ENCODE measurements at places on chromosomes 1 and 21.

GRCh38 chr1:40926441-40926840 is 53.1 kb upstream of the CTPS1 start:
- no peak for DNase-seq

DNA sequence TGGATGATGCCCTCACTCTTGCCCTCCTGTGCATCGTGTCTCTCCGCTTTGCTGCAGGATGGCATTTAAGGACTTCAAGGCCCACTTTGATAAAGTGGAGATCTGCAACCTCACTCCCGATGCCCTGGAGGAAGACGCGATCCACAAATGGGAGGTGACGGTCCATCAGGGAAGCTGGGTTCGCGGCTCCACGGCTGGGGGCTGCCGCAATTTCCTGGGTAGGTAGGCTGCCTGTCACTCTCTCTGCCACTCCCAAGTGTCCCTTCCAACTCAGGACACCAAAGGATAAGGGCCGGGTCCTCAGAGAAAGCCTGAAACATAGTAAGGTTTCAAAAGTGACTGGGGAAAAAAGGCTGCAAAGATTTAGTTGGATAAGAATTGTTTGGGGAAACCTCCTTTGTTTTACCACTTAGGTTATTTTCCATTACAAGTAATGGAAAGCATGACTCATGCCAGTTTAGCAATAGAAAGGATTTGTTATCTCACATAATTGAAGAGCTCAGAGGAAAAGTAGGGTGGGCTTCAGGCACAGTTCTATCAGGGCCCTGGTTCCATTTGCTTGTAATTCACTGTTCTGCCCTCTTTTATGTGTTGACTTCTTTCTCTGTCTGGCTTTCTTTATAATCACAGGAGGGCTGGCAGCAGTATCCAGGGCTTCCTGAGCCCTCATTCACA is 31.9 kb downstream of the CAPN9 start:
- DNase-seq = peak; percentile 25

GRCh38 chr1:6028042-6028850 is 17.4 kb upstream of the KCNAB2 start:
- DNase-seq = no peak

DNA sequence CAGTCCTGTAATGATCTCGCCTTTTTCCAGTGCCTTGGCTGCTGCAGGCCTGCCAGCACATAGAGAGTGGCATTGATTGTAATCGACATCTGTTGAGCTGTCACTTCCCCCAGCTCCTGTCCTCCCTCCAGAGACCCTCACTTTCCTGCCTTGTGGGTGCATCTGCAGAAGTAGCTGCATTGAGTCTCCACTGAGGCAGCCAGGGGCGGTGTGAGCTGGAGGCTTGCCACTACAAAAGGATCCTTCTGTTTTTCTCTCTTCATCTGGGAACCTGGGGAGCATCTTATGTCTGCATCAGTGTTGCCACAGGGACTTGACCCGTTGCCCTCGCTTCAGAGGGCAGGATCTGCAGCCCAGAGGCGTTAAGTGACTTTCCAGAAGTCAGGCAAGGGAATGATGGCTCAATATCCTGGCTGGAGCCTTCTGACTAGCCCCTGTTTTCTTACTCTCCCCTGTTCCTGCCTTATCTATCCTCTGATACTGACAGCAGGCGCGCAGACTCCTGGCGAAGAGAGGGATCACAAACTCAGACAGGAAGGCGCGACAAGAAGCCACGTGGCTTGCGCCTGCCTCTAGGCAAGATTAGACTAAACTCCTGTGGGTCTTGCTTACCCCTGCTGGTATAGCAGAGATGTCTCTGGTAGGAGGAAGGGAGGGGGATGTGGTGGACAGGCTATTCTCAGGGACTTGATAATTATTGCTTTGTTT is 13.3 kb upstream of the FMOD start:
- DNase-seq = no peak

DNA sequence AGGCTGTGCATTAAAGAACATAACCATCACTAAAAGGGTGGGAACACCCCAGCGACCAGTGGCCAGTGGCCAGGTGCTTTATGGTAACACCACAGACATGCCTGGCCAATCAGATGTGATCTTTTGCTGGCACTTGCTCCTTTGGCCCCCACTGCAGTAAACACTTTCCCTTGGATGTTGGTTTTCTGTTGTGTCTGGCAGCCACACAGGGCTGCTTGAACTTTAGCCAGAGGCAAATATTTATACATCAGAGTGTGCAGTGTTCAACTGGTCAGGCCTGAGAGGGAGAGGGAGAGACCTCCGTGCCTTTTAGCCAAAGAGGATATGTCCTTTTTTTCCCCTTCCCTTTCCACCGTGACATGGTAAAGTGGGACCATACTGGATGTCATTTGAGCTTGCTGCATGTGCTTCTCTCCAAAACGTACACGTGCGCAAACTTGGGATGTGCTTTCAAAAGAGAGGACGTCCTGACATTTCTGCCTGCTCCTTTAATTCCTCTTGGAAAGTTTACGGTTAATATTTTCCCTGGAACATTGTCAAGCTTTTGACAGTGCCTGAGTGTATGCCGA is 101.2 kb downstream of the NFIA start:
- DNase-seq = peak; percentile 64

DNA sequence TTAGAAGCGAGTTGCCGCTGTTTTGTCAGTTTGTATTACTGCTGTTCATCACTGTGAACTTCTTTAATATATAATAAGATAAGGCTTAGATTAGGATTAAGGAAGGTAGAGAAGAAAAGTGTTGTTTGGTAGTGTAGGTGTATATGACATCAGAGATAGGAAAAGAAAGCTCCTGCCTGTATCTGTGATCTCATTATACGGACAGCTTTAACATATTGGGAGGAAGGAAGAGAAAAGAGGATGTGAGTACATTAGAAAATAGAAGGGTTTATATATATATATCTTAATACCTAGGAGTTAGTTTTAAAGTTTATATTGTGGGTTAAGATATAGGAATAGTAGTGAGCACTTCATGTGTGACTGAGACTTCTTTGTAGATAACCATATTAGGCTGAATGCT is 71.0 kb downstream of the RALGPS2 start:
- DNase-seq = no peak

DNA sequence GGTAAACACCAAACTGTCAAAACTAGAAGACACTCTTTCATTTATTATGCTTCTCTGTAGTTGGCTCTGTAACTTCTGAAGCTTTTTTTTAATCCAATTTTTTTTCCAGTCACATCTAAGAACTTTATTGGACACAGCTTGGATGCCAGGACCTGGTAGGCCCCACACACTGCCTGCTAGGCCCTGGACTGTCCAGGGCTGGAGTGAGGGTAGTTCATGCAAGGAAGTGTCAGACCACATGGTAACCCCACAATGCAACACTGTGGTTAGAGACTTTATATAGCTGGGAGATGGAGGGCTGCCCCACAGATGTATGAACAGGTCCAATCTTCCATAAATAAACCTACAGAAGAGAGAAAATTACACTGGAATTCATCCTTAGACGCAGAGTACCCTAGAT is 7.1 kb downstream of the SLC2A1 start:
- no peak for DNase-seq

GRCh38 chr1:145747398-145748247 is 28.3 kb downstream of the CD160 start:
- DNase-seq = no peak

DNA sequence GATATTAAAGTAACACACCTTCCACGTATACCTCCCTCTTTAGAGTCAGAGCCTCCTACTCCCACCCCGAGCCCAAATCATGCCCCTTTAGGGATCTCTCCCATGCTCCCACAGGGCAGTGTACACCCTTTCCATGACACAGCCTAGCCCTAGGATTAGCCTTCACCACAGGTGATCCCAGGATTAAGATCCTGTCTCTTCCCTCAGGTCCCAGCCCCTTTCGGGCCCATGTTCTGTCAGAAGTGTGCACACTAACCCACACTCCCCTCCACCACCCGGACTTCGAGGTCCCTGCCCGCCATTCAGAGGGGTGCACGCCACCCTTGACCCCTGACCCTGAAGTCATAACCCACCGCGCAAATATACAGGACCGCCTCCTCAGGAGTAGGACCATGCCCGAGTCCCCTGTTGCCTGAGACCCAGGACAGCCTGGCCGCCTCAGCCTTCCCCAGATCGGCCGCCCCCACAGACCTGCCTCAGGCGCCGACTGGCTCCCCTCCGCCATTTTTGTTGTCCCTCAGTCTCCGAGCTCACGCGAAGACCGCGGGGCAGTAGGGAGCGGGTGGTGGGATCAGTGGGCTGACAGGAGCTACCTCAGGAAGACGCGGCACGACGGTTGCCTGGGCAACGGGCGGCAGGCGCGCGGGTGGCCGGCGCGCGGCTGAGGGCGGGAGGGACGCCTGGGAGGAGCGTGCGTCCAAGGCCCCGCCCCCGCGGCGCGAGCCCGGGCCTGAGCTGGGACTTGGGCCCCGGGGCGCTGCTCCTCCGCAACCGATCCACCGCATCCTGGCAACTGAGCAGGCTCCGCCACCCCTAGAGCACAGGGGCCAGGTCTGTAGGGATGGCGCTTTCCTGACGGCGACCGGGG is at the start of gene AGBL4:
Gene AGBL4, minus strand, starts transcription at position 663 of the 868 bp plus-strand sequence.
- peak; percentile 1 for DNase-seq

- DNase-seq = peak; percentile 88
Measured at GRCh38 chr1:59672851-59673572, 141.7 kb upstream of the HOOK1 start.

- DNase-seq = no peak
Measured at GRCh38 chr1:22801761-22802160, 91.1 kb downstream of the EPHB2 start.

DNA sequence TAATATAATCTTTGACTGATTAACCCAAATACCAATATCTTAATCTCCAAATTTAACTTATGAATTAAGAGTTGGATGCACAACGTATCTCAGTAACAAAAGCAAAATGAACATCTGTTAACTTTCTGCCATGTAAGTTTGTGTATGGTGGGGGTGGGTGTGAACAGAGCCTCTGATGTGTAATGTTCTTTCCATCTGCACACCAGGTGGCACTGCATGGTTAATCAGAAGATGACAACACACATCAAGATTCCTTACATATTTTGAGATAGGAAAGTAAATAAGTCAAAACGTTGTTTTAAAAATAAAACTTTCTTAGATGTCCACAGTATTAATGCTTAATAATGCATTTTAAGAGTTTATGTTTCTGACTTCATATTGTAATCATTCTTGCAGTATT is 251.9 kb downstream of the DPYD start:
- DNase-seq = peak; percentile 69

- no peak for DNase-seq
Measured at GRCh38 chr1:8580566-8580965, 236.9 kb downstream of the RERE start.

- peak; percentile 6 for DNase-seq
Measured at GRCh38 chr1:80066060-80066459, 1059.5 kb upstream of the ADGRL4 start.

DNA sequence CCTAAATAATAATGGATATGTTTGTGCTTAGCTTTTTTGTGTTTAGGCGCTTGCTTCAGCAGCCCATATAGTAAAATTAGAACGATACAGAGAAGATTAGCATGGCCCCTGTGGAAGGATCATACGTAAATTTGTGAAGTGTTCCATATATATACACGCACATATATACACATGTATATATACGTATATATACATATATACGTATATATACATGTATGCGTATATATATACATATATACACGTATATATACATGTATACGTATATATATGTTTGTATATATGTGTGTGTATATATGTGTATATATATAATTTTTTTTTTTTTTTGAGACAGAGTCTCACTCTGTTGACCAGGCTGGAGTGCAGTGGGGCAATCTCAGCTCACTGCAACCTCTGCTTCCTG is 17.4 kb downstream of the SNX27 start:
- DNase-seq = no peak

GRCh38 chr1:207361889-207362288 is 40.4 kb downstream of the CD55 start:
- DNase-seq = peak; percentile 16

DNA sequence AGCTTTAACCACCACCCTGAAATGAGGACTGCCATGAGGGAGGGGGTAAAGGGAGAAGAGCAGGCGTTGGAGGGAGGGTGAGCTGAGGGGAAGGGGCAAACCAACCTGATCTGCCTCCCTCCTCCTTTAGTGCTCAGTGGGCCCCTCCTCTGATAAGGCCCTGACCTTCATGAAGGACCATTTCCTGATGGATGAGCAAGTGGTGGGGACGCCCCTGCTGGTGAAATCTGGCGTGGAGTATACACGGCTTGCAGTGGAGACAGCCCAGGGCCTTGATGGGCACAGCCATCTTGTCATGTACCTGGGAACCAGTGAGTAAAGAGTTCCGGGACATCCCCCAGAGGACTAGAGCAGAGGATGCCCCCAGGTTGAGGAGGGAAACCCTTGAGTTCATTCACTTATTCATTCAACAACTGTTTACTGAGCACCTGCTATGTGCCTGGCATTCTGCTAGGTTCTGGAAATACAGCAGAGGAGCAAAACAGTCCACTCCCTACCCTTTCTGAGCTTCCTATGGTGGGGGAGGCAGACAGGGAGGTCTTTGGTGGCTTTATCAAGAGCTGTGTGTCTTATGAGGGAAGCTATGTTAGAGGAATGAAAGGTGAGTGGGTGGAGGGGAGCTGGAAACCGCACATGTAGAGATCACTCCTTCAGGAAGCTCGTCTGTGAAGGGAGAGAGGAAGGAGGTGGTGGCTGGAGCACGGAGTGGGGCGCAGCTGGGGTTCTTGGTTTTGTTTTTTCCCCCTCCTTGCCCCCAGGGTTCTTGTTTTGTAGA is 19.5 kb downstream of the SEMA4A start:
- no peak for DNase-seq

GRCh38 chr1:167687919-167688519 is 33.8 kb upstream of the MPZL1 start:
- DNase-seq = peak; percentile 64

DNA sequence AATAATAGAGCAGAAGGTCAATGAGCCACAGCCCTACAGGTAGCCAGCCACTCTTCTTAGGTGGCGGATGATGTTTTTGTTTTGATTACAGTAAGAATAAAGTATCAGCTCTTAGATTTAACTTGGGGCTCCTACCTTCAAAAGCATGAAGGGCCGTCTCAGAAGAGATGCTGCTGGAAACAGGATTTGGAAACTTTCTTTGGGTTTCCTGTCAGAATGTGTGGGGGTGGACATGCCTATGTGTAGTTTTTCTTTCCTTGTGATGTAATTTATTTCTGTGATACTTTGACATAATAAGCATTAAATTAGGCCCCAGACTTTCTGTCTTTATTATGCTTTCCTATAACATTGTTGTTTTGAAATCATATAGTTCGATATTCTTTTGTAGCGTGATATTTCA is 1.5 kb downstream of the RAP1A start:
- peak; percentile 28 for DNase-seq

DNA sequence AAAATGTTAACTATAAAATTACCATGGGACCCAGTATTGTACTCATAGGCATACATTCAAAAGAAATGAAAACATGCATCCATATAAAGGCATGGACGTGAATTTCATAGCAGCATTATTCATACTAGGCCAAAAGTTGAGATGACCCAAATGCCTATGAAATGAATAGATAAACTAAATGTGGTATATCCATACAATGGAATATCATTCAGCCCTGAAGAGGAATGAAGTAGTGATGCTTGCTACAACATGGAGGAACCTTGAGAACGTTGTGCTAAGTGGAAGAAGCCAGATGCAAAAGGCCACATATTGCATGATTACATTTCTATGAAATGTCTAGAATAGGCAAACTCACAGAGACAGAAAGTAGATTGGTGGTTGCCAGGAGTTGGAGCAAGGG is 127.1 kb upstream of the IPO9 start:
- no peak for DNase-seq

GRCh38 chr1:232709386-232709785 is 79.5 kb upstream of the SIPA1L2 start:
- peak; percentile 13 for DNase-seq

- peak; percentile 21 for DNase-seq
Measured at GRCh38 chr1:22143065-22144033, at the start of gene WNT4. WNT4 (minus strand) TSS chr1:22143097; CDS start chr1:22142922, 175 bp downstream.

- no peak for DNase-seq
Measured at GRCh38 chr1:53141487-53142055, 867 bp downstream of the SLC1A7 start.
